ENCODE measurements at places on chromosomes 6 and 20.
A peak's percentile ranks its signal among the peaks of the same experiment; 100 is the strongest.

- DNase-seq, result no peak
Measured at GRCh38 chr6:161954077-161954476, 680.2 kb upstream of the AGPAT4 start.

DNA sequence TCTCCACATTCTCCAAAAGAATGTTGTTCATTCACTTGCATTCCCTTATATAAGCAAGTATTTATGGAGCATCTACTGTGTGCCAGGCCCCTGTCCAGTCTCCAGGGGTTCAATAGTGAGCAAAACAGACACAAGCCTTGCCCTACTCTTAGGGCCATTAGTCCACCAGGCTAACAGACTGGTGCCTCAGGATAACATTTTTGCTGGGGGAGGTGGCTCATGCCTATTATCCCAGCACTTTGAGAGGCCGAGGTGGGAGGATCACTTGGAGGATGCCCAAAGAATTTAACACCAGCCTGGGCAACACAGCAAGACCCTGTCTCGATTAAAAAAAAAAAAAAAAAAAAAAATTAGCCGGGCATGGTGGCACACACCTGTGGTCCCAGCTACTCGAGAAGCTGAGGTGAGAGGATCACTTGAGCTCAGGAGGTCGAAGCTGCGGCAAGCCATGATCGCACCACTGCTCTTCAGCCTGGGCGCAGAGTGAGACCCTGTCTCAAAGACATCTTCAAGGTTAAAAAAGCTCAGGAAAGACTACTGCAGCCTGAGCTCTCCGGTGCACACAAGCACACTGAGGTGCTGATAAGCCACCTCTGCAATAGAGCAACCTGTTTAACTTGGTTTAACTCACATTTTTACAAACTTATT is 19.9 kb downstream of the CAPN11 start:
- no peak for DNase-seq

DNA sequence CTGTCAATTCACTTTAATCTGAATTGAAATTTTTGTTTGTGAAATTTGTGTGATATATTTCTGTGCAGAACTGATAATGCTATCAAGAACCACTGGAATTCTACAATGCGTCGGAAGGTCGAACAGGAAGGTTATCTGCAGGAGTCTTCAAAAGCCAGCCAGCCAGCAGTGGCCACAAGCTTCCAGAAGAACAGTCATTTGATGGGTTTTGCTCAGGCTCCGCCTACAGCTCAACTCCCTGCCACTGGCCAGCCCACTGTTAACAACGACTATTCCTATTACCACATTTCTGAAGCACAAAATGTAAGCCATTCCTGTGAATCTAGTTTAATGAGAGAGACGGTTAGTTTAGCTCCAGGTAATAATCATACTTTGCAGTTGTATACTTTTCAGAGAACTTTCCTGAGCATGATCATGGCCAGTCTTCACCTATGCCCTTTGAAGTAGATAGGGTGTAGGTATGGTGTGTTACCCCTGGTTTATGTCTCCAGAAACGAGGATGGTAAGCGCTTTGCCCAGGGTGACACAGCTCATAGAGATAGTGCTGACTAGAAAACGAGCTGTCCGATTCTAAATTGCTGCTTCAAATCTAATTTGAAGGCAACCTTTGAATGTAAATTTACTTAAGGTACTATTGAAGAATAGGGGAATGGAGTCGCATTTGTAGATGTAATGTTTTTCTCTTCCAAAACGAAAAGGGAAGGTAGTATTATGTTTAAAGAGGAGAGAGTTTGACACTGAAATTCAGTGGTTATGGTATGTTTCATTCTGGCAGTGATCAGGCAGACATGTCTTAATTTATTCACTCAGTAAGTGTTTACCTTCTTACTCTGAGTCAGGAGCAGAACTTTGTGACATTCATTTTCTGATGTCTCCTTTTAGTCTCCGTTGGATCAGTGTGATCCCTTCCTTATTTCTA is 11.4 kb downstream of the MYB start:
- DNase-seq, result no peak

- peak; percentile 46 for DNase-seq
Measured at GRCh38 chr6:15246666-15247499, 1.0 kb downstream of the JARID2 start.
